Activated naive CD4-positive, alpha-beta T cell treated with anti-CD3 and anti-CD28 coated beads, Interleukin-2, amount 10 ng/mL, durations not matched to agents 7 days and 5 days (primary cell): ENCODE measurements at places on chromosomes 3 and 15.

DNA sequence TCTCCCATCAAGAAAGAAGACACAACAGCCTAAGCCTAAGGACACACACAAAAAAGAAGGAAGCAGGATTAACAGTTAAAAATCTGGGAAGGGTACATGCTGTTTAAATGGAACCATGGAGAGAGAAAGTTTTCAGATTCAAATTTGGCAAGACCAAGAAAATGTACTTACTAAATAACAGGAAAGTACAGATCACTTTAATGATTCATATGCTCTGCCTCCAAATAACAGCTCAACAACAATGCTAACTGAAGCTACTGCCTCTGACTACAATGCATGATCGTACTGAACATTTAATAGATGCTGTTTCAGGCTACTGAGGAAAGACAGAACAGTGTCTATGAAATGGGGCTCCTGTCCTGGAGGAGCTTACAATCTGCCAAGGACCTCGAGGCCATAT is 8.4 kb upstream of the NMB start:
- no peak for DNase-seq

DNA sequence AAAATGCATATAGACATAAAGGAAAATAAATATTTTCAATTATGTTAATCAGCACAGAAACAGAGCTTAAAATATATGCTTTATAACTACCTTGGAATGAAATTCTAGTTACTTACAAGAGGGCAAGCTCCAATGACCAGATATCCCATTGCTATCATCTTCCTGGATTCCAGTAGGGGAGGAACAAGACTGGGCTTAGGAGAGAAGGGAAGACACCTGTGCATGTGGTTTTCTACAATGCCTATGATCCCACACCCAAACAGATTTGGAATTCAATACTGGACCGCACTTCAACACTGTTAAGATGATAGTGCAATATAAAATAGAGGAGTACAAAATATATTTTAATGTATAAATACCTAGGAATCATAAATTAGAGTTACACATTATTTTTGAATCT is 79.6 kb downstream of the ARPP21 start:
- no peak for DNase-seq

- DNase-seq, result no peak
Measured at GRCh38 chr3:119676020-119676419, 1.2 kb downstream of the COX17 start.

GRCh38 chr3:192685801-192686200 is 41.5 kb downstream of the FGF12 start:
- no peak for DNase-seq

DNA sequence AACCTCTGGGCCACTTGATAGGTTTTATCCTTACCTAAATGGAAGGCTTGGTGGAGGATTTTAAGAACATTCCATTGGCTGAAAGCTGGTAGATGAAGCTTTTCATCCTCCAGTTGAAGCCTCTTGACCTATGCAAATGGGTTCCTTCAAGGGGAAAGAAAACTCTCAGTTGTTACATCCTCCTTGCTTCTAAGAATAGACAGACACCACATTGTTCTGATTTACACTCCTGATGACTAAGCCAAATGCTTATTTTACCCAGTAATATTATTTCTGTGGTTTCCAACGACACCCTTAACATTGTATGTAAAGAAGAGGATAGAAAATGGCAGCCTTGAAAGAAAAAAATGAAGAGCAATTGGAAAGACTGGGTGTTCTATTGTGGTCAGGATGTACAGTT is 480.5 kb downstream of the OTOL1 start:
- DNase-seq, result no peak

DNA sequence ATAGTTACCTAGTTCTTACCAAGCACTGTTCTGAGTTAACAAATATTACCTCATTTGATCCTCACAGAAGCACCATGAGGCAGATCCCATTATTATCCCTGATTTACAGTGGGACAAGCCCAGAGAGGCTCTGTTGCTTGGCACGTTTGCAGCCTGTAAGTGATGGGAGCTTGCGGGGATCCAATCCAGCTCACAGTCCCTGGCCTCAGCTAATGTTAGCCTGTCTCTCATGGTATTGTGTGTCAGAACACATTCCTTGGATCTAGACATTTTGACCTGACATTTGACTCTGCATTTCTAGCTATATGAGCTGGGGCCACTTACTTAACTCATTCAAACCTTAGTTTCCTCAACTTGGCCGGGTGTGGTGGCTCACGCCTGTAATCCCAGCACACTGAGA is 246.9 kb upstream of the LRTM1 start:
- DNase-seq, result no peak

GRCh38 chr15:94445566-94446160 is 214.3 kb downstream of the MCTP2 start:
- DNase-seq, result no peak

DNA sequence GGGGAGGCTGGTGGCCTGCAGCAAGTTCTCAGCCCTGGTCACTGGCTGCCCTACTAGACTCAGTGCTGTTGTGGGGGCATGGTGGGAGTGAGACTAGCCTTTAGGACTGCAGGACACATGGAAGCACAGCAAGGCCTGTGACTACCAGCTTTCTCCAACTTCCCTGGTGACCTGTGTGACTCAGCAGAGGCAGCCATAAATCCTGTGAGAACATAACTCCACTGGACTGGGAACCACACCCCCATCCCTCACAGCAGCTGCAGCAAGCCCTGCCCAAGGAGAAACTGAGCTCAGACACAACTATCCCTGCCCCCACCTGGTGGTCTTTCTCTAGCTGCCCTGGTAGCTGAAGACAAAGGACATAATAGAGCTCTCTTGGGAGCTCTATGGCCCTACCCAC is 111.3 kb downstream of the DCLK3 start:
- DNase-seq, result no peak

DNA sequence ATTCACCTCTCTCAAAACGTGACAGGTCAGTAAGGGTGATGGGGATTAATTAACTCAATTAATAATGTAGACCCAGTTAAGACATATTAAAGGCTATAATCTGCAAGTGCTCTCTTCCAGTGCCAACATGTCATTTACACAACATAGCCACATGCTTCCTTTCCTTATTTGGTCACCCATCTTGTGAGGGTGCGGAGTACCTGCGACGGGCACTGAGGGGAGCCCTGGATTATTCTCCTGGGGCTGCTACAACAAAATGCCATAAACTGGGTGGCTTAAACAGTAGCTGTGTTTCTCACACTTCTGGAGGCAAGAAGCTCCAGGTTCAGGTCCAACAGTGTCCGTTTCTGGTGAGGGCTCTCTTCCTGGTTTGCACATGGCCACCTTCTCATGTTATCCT is 157.4 kb upstream of the LRTM1 start:
- DNase-seq, result no peak

DNA sequence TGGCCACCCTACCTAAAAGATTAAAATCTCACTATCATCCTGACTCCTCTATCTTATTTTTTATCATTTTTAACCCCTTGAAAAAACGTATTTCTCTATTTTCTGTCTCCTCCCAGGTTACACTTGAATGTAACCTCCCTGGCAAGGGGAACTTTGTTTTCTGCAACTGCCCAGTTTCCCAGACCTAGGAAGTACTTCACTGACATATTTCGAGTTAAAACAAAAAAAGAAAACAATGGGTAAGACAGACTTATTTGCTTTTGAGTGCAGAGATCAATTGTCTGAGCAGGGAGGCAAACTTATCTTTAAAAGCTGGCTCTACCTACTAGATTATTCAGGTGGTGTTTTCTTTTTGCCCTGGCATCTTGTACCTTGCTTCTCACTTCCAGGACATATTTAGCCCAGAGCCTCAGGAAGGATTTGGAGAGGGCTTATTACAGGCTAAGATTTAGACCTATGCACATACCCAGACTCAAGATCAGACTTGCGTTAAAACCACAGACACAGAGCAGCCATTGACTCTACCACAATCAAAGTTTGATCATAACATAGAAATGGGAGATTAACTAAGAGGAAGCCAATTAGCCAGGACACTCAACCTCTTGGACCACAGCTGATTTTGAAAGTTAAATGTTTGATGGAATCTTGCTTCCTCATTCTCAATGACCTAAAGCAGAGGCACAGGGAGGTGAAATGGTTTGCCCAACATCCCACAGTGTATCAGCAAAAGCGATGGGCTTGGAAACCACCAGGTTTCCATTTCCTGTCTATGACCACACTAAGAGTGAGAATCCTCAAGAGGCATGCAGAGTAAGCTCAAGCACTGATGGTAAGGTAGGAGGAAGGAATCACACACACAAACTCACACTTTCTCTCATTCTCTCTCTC is 169.5 kb upstream of the THBS1 start:
- no peak for DNase-seq
